CD4-positive, alpha-beta T cell (primary cell): ENCODE measurements at places on chromosomes 1 and 21.

- H3K4me3 ChIP-seq, result no peak overlapping the region
- H3K27me3 ChIP-seq, result no peaks in the 10 kb centered on the region
- no peak for DNase-seq
These were observed 14.4 kb upstream of the THEM5 start for GRCh38 chr1:151867765-151868411.

GRCh38 chr1:156221986-156222692 is 9.3 kb downstream of the PMF1 start:
- H3K27ac ChIP-seq, result no peak overlapping the region
- no peak for DNase-seq
- H3K4me3 ChIP-seq, result no peak overlapping the region
- peaks cover 45% of the 10 kb centered on the region for H3K4me1 ChIP-seq
- H3K27me3 ChIP-seq, result no peaks in the 10 kb centered on the region
- peaks cover 44% of the 10 kb centered on the region for H3K36me3 ChIP-seq

GRCh38 chr1:42723511-42723910 is 16.5 kb downstream of the CLDN19 start:
- no peak overlapping the region for H3K27ac ChIP-seq
- no peak overlapping the region for H3K4me3 ChIP-seq
- no peaks in the 10 kb centered on the region for H3K36me3 ChIP-seq
- no peaks in the 10 kb centered on the region for H3K27me3 ChIP-seq
- no peaks in the 10 kb centered on the region for H3K4me1 ChIP-seq

GRCh38 chr1:43473463-43473862 is 19.7 kb upstream of the HYI start:
- DNase-seq, result no peak
- no peak overlapping the region for H3K27ac ChIP-seq
- H3K4me1 ChIP-seq, result no peaks in the 10 kb centered on the region
- no peaks in the 10 kb centered on the region for H3K27me3 ChIP-seq

DNA sequence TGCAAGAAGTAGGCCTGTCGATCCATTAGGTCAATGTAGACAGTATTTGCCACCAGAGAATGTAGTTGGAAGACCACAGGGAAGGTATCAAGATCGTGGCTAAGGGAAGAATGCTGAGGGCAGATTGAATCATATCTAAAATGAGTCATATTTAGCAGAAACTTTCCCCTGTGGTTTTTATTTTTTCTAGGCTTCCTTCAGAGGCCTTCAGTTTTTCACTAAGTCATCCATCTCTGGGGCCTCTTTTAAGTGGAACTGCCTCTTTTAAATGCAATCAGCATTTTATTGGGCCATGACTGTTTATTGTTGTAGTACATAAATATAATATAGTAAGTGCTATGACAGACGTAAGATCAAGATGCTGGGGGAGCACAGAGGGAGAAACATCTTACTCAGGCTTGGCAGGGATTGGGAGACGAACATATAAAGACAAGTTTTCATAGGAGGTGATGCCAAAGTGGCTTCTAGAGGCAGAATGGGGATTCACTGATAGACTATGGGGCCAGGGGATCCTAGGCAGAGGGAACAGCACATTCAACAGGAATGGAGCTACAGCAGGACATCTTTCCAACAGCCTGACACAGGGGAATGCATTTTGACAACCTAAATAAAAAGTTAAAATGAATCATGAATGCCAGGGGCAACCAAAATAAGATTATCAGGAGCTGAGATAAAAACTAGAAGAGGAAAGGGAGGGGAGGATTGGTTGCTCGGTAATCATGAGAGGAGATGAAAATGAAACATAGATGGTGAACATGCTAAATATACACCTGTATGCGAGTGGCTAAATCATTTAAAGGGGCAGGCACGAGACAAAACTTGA is 20.1 kb downstream of the UBE2U start:
- H3K27ac ChIP-seq, result no peak overlapping the region
- DNase-seq, result no peak
- H3K27me3 ChIP-seq, result peaks cover 4% of the 10 kb centered on the region
- H3K4me1 ChIP-seq, result no peaks in the 10 kb centered on the region
- H3K36me3 ChIP-seq, result no peaks in the 10 kb centered on the region

DNA sequence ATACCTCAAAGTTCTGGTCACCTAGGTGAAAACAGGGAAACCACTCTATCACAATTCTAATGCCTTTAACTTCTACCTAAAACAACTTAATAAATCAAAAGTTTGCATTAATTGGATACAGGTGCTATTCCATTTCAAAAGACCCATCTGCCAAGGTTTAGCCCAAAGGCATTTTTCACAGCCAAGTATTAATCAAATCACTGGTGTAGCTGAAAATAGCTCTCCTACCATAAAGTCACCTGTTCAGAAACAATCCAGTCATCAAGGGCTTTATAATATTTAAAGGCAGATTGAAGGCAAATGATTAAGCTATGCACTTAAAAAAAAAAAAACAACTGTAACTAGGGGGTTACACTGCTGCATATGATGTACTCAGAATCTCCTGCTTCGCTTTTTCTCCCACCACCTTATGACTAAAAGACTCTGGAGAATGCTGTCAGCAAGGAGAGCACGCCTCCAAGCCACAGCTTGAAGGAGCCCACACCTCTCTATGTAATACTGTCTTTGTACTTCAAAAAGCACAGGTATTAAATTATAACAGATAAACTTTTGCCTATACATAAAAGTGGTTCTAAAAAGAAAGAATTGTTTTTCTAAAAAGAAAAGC is 20.5 kb downstream of the KIAA0319L start:
- no peak overlapping the region for H3K4me3 ChIP-seq
- H3K36me3 ChIP-seq, result peaks cover 5% of the 10 kb centered on the region
- peaks cover 42% of the 10 kb centered on the region for H3K4me1 ChIP-seq
- H3K27ac ChIP-seq, result peak overlapping the region; percentile 59
- H3K27me3 ChIP-seq, result no peaks in the 10 kb centered on the region

GRCh38 chr21:44931501-44932407 is 8.1 kb upstream of the SLX9 start:
- H3K27ac ChIP-seq, result peak overlapping the region; percentile 60
- peak overlapping the region; percentile 66 for H3K4me3 ChIP-seq
- DNase-seq, result no peak

- H3K36me3 ChIP-seq, result no peaks in the 10 kb centered on the region
- DNase-seq, result no peak
- H3K4me3 ChIP-seq, result no peak overlapping the region
- H3K27me3 ChIP-seq, result no peaks in the 10 kb centered on the region
These were observed 333.6 kb upstream of the CAMK1G start for GRCh38 chr1:209249785-209250440.
